Vagina (tissue), 2 donors: ENCODE measurements at places on chromosomes 12 and 14. TPM values are rescaled to one million over a fixed set of nuclear protein-coding genes. Genes with fewer than 3 reads are reported as not detected.

DNA sequence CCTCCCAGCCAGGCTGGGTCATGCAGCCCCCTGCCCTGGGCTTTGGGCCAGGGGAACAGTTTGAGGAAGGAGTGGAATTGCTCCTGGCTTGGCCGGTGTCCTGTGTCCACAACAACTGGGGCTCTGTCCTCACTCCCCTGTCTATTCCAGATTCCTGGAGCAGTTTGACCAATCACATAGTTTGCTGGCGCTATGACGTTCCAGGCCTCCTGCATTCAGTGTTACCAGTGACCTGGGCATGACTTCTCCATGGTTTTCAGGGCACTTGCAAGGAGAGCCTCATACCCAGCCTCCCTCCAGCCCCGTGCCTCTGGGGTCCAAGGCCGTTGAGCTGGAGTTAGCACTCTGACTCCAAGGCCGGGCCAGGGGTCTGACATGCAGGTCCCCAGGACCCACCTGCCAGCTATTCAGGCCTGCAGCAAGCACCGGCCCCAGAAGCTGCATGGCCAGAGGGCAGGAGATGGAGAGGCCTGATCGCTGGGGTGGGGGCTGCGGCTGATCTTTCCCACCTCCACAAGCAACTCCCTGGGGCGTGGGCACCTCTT, 34.2 kb downstream of the ISCA2 start:
- peaks cover 12% of the 10 kb centered on the region for H3K4me1 ChIP-seq
- H3K36me3 ChIP-seq = no peaks in the 10 kb centered on the region
- H3K27me3 ChIP-seq = no peaks in the 10 kb centered on the region
- no peak for DNase-seq
- H3K4me3 ChIP-seq = no peak overlapping the region

The TPPP2 gene
- total RNA-seq = not detected

- H3K4me3 ChIP-seq = peak overlapping the region; percentile 4
- peak overlapping the region; percentile 33 for H3K27ac ChIP-seq
- no peaks in the 10 kb centered on the region for H3K27me3 ChIP-seq
- DNase-seq = no peak
- H3K36me3 ChIP-seq = no peaks in the 10 kb centered on the region
Measured at GRCh38 chr12:99911967-99912366, 72.8 kb downstream of the ANKS1B start.

The IL22 gene
- not detected for total RNA-seq

- no peak for DNase-seq
- peaks cover 72% of the 10 kb centered on the region for H3K4me1 ChIP-seq
- no peaks in the 10 kb centered on the region for H3K36me3 ChIP-seq
Measured at GRCh38 chr12:13209436-13210235, 13.1 kb downstream of the EMP1 start.

DNA sequence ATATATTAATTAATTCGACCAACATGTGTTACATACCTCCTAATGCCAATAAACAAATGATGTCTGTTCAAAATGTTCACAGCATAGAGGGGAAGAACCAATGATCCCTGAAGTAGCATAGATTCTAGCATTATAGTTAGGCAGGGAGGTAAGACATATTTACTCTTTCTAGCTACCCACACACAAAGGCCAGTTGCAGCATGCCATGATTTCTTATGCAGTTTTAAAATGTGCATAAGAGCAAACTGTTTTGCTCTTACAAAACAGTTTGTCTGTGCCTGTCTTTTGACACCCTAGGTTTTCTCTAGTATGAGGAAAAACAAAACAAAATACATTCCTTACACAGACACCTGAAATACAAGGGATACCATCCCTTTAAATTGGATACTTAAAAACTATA, 61.9 kb downstream of the SLC16A7 start:
- H3K27me3 ChIP-seq = no peaks in the 10 kb centered on the region
- no peak overlapping the region for H3K27ac ChIP-seq
- DNase-seq = no peak

The SYT1 gene
- 13.3 TPM for total RNA-seq

The MAGOHB gene
- 7.9 TPM for total RNA-seq

DNA sequence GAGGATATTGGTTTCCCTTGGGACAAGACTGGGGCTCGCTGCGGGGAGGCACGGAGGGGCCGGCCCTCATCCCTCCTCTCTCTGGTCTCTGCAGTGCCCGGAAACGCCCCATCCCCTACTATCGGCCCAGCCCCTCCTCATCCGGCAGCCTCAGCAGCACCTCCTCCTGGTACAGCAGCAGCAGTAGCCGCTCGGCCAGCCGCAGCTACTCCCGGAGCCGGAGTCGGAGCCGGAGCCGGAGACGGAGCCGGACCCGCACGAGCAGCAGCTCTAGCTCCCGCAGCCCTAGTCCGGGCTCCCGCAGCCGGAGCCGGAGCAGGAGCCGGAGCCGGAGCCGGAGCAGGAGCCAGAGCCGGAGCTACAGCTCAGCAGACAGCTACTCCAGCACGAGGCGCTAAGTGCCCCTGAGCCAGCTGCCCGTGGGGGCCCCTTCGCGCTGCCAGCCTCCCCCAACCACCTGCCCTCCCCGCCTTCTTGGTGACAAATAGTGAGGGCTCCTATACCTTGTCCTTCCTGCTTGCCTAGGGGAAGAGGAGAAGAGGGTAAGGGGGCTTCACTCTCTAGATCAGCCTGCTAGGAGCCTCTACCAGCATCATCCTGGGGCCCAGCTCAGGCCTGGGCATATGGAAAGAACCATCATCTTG, 22.2 kb upstream of the HSPB8 start:
- H3K27me3 ChIP-seq = no peaks in the 10 kb centered on the region
- DNase-seq = no peak
- H3K27ac ChIP-seq = no peak overlapping the region

DNA sequence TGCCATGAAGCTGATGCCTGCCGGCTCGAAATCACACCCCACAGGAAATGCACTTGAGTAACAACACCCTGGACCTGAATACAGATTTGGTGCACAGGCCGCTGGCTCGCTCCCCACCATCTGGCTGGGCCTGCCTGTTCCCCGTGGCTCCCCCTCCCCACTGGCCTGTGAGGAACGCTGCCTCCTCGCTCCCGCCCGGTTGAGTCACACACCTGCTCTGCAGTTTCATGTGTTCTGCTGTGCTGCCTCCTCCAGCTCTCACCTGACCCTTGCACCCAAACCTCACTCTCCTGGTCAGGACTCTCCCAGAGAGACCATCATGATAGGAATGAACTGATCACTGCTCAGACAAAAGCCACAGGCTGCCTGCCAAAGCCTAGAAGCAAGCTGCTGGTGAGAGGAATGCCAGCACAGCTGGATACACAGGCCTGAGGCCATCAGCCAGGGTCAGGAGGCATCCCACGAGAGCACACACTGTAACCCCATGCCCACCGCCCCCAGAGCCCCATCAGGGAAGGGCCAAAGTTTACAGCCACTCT, 3.8 kb upstream of the SIVA1 start:
- no peaks in the 10 kb centered on the region for H3K27me3 ChIP-seq
- H3K27ac ChIP-seq = no peak overlapping the region
- no peaks in the 10 kb centered on the region for H3K36me3 ChIP-seq
- no peak for DNase-seq
- no peak overlapping the region for H3K4me3 ChIP-seq

DNA sequence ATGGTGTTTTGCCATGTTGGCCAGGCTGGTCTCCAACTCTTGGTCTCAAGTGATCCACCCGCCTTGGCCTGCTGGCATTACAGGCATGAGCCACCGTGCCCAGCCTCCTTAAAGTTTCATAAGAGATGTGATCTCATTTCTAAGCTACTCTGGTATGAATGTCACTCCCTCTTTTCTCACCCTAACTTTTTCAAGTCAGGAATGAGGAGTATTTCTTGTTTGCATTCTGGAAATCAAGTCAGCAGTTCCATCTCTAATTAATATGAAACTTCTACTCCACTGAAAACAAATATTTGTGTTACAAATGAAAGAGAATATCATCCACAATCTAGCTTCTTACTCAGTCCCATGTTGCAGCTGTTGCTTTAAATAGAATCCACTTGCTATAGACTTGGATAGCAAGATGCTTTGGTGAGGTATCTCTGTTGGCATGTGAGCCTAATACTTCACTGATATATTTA, 61.3 kb downstream of the ARF6 start:
- no peaks in the 10 kb centered on the region for H3K36me3 ChIP-seq
- no peak for DNase-seq
- no peak overlapping the region for H3K27ac ChIP-seq
- H3K27me3 ChIP-seq = no peaks in the 10 kb centered on the region

The CD27 gene
- total RNA-seq = 1.2 TPM

DNA sequence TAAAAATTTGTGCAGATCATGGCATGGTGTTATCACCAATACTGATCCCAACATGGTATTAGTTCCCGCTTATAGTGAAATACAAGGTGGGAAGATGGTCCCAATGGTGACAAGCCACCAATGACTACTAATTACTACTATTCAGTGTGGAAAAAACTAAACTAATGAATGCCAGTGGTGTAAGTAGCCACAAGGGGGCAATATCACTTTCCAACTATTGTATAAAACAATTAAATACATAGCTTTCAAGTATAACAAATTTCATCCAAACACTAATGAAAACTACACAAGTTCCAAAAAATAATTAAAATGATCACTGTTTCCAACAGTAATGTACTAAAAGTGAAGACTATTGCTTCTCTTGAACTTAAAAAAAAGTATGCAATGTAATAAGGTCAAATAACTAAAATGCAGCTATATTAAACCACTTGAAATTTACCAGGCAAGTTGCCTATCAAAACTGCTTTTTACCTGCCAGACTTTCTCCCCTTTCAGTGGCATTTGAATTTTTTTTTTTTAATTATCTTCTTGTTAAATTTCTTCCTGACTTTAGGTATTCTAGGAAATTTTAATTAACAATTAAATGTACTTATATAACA, 58.0 kb downstream of the PAPLN start:
- H3K27ac ChIP-seq = no peak overlapping the region
- peaks cover 13% of the 10 kb centered on the region for H3K36me3 ChIP-seq

The SERPINA1 gene
- total RNA-seq = 6.1 TPM

The POTEM gene
- not detected for total RNA-seq

The KCNC2 gene
- total RNA-seq = 0.25 TPM

- no peaks in the 10 kb centered on the region for H3K27me3 ChIP-seq
- H3K36me3 ChIP-seq = no peaks in the 10 kb centered on the region
- peak overlapping the region; percentile 78 for H3K27ac ChIP-seq
- H3K4me3 ChIP-seq = no peak overlapping the region
- H3K4me1 ChIP-seq = peaks cover 46% of the 10 kb centered on the region
- no peak for DNase-seq
Measured at GRCh38 chr12:104605685-104606084, 148.9 kb downstream of the CHST11 start.

The AGAP2 gene
- total RNA-seq = 1.5 TPM

DNA sequence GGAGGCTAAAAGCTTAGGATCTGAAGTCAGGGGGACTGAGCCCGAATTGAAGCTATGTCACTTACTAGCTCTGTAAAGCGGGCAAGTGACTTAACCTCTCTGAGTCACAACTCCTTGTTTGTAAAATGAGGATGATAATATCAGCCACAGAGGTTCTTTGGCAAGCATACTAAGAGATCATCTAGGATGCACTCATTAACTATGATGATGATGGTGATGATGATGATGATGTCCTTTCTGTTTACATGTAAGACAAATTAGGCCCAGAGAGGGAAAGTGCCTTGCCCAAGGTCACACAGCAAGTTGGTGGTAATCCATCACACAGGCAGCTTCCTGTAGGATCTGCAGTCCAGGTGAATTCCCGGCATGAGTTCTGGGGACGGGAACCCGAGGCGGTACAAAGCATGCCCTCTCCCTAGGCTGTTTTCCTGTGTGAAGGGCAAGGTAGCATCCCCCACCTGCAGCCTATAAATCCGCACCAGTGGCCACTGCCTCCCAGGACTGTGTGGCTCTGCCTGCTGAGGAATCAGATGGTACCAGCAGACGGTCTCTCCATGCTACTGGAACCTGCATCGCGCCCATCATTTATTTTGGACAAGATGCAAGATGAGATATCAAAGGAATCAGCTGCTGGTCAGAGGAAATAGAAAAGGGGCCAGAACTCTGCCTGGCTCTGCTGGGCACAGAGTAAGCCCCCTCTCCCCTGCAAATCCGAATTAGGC, 55.2 kb downstream of the MAP1LC3B2 start:
- H3K36me3 ChIP-seq = no peaks in the 10 kb centered on the region
- no peak overlapping the region for H3K4me3 ChIP-seq
- H3K27ac ChIP-seq = no peak overlapping the region
- H3K27me3 ChIP-seq = no peaks in the 10 kb centered on the region

- peaks cover 8% of the 10 kb centered on the region for H3K4me1 ChIP-seq
- no peaks in the 10 kb centered on the region for H3K36me3 ChIP-seq
- H3K4me3 ChIP-seq = peak overlapping the region; percentile 40
- H3K27ac ChIP-seq = peak overlapping the region; percentile 63
- H3K27me3 ChIP-seq = no peaks in the 10 kb centered on the region
Measured at GRCh38 chr14:69726761-69727511, 40.0 kb upstream of the SRSF5 start.

The CEP290 gene
- total RNA-seq = 16.2 TPM

The MVK gene
- total RNA-seq = 24.1 TPM

GRCh38 chr12:98592825-98593322, 612 bp upstream of the SLC25A3 start:
- peaks cover 18% of the 10 kb centered on the region for H3K4me1 ChIP-seq
- H3K4me3 ChIP-seq = peak overlapping the region; percentile 99
- H3K27ac ChIP-seq = peak overlapping the region; percentile 99

The KERA gene
- total RNA-seq = not detected

GRCh38 chr14:33120341-33120740, 181.7 kb downstream of the NPAS3 start:
- H3K27ac ChIP-seq = no peak overlapping the region
- H3K4me1 ChIP-seq = no peaks in the 10 kb centered on the region
- no peaks in the 10 kb centered on the region for H3K27me3 ChIP-seq
- DNase-seq = no peak

GRCh38 chr12:108691998-108692808, 39.1 kb downstream of the CORO1C start:
- H3K36me3 ChIP-seq = no peaks in the 10 kb centered on the region
- H3K27me3 ChIP-seq = no peaks in the 10 kb centered on the region
- peak overlapping the region; percentile 31 for H3K4me3 ChIP-seq
- peaks cover 88% of the 10 kb centered on the region for H3K4me1 ChIP-seq
- H3K27ac ChIP-seq = peak overlapping the region; percentile 89

DNA sequence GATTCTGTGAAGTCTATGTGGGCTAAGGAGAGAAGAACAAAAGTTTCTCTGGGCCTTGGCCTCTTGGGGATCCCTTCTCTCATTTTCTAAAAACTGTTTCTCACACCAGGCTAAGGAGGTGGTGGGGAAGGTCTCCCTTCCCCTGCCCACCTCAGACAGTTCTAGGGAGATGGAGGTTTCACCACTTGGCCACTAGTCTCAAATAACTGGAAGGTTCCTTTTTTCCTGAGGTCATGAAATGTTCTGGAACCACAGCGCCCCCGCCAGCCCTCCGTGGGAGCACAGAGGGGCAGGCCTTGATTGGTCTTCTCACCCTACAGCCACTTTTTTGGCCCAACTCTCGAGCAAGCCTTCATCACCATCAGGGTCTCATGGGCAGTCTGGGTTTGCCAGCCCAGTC, 12.6 kb downstream of the C12orf43 start:
- H3K27ac ChIP-seq = no peak overlapping the region
- H3K4me3 ChIP-seq = no peak overlapping the region
- H3K4me1 ChIP-seq = peaks cover 5% of the 10 kb centered on the region
- no peak for DNase-seq

The KLRC4 gene
- total RNA-seq = not detected

DNA sequence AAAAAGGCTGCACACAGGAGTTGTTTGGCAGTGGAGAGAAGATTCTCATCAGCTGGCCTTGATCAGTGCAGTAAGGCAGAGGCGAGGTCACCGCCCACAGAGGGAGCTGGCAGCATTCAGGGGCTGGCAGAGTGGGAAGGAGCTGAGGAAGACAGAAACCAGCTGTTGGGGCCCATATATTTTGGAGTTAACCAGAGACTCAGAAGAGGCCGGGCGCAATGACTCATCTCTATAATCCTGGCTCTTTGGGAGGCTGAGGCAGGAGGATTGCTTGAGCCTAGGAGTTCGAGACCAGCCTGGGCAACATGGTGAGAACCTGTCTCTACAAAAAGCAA, 17.7 kb downstream of the SMCO2 start:
- no peak for DNase-seq
- H3K27me3 ChIP-seq = no peaks in the 10 kb centered on the region
